ENCODE measurements at places on chromosomes 7 and 10.

DNA sequence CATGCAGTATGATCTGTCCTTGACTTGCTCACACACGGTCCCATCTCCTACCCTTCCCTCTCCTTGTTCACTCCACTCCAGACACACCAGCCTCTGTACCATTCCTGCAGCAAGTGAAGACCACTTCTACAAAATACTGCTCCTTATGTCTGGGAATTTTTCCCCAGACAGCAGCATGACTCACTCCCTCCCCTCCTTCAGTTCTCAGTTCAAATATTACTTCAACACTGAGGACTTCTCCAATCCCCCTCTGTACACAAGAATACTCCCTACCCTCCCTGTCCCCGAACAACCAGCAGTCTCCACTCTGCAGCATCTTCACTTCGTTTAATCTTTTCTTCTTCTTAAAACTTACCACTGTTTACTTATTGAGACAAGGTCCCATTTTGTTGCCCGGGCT, 474.0 kb downstream of the GPAM start:
- DNase-seq: no peak

GRCh38 chr10:108469940-108470339, 1305.4 kb upstream of the SORCS1 start:
- no peak for DNase-seq

DNA sequence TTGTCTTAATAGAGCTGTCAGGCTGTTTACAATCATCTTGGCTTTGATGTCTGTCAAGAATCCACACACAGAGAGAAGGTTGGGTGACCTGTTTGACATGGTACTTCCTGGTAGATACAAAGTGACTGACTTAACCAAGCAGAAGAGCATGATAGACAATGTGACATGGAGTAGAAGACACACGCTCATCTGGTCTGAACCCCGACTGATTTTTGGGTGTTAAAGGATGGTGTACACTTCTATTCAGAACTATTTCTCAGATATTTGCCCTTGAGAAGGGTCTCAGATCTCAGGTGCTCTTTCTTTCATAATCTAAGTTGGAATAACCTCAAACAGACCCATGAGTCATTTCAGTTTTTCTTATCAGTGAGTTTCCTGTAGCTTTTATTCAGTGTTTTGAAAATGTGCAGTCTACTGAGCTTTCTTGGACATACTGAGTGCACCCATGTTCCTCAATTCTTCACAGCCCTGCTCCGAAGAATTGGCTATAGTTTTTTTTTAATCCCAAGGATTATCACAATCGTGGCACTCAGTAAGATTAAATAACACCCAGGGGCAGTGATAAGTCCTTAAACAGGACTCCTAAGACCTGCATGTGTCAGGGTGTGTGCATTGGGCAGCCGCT, 46.4 kb upstream of the NXPH1 start:
- DNase-seq: no peak

GRCh38 chr7:54080525-54080924, 461.6 kb upstream of the VSTM2A start:
- DNase-seq: no peak

- DNase-seq: no peak
These were observed 265.5 kb upstream of the POT1 start for GRCh38 chr7:125195156-125195555.

GRCh38 chr7:94216944-94217461, 177.7 kb upstream of the COL1A2 start:
- DNase-seq: no peak

- no peak for DNase-seq
These were observed 38.6 kb upstream of the CNPY1 start for GRCh38 chr7:155584763-155585531.

DNA sequence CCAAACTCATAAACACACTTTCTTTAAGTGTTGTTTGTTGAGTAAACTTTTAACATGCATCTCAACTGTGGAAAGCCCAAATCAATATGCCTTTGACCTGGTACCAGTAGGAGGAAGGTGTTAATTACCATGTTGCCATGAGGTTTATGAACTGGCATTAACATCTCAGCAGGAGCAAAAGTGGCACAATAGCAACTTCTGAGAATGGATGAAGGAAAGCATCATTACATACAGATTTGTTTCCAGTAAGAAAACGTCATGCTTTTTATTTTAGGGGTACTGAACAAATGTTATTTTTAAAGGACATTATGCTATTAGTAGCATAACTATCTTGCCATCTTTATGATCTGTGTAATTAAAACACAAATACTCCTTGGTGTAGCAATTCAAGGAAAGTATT, 51.1 kb downstream of the ARMC3 start:
- no peak for DNase-seq

DNA sequence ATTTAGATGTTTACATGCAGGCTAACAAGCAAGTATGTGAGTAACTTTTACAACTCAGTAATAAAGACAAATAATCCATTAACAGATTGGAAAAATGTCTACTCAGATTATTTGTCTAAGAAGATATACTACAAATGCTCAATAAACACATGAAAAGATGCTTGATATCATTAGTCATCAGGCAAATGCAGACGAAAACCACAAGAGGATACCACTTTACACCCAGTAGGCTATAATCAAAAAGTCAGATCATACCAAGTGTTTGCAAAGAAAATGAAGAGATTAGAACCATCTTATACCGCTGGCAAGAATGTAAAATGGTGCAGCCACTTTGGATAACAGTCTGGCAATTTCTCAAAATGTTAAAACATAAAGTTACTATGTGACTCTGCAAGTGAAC, 84.1 kb downstream of the MALSU1 start:
- DNase-seq: no peak

- DNase-seq: no peak
These were observed 217.2 kb upstream of the HDAC9 start for GRCh38 chr7:18278316-18278715.

- DNase-seq: no peak
These were observed 714.1 kb upstream of the COBL start for GRCh38 chr7:52030722-52031121.

GRCh38 chr7:101099969-101100781, 14.9 kb downstream of the TRIM56 start:
- peak; percentile 100 for DNase-seq

GRCh38 chr10:120969219-120969645, 118.1 kb downstream of the WDR11 start:
- DNase-seq: peak; percentile 61

GRCh38 chr10:31262672-31263071, 56.3 kb upstream of the ZEB1 start:
- no peak for DNase-seq

DNA sequence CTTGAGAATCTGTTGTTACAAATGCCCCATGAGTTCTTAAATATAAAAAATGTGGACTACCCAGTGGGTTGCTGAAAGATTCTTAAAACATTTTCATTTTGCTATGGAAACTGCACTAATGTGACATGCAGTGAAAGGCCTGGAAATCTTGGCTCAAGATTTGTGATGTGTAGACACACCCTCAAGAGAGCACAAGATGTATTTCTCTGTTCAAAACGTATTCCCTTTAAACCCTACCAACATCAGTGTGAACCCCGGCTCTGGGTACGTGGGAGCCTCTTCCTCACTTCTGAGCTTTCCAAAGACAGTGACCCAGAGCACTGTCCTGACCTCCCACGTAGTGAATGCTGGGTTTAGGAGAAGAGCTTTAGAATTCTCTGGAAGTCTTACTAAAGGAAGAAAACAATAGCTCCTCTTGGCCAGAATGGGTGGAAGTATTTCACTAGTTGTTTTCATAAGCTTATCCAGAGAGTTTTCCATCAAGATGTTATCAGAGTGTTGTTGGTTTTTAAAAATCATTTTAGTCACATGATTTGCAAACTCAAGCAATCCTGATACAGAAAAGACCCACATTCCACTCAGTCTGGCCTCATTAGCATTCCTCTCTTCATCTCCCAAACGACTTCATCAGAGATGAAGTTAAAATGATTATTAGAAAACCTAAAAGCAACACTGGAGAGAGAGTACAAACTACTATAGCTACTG, 81.5 kb upstream of the AFAP1L2 start:
- no peak for DNase-seq

DNA sequence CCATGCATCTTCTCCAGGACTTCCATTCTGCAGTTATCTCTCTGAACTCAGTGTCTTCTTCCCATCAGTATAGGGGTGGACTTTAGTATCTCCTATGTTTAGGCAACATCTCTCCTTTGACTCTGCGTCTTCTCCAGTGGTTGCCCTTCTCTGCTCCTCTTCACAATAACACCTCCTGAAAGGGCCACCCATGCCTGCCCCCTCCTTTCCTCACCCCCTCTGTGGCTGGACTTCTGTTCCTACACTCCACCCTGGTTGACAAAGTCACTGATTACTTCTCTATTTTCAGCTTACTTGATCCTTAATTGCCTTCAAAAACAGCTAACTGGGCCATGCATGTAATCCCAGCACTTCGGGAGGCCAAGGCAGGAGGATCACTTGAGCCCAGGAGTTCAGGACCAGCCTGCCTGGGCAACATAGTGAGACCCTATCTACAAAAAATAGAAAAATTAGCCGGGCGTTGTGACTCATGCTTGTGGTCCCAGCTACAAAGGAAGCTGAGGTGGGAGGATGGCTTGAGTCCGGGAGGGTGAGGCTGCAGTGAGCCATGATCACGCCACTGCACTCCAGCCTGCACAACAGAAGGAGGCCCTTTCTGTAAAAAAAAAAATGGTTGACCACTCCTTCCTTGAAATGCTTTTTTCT, 13.7 kb downstream of the SRGN start:
- peak; percentile 64 for DNase-seq

GRCh38 chr10:128694168-128694850, 568.1 kb upstream of the MKI67 start:
- DNase-seq: no peak

- DNase-seq: no peak
These were observed 71.2 kb downstream of the DNMBP start for GRCh38 chr10:99938563-99938962.

DNA sequence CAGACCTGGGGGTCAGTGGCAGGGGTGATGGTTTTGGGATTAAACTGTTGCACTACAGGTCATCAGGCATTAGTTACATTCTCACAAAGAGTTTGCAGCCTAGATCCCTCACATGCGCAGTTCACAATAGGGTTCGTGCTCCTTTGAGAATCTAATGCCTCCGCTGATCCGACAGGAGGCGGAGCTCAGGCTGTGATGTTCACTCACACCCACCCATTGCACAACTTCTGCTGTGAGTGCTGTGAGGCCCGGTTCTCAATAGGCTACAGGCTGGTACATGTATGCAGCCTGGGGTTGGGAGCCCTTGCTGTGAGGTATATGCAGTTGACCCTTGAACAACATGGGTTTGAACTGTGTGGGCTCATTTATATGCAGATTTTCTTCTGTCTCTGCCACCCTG, 416.4 kb downstream of the GFRA1 start:
- DNase-seq: no peak

DNA sequence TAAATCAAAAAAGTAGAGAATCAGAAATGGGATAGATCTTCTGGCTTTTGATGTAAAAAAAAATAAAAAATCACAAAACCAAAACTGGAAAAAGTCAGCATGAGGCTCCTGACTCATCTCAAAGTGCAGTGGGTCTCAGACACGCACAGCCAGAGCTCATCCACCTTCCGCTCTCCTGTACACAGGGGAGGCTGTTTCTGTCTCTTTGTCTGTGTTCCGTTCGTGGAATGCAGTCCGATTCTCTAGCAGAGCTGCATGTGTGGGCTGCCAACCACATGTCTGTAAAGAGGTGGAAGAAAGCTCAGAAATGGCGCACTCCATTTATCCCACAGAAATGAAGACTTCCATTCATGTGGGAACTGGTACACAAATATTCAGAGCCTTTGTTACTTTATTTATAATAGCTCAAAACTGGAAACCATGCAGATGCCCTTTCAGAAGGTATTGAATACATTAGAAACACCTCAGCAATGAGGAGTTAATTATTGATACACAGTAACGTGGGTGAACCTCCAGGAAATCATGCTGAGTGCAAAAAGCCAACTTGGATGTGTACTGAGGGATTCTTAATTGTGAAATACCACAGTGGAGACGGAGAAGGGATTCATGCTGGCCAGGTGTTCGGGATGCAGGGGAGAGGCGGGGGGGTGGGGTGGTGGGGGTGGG, 123.3 kb downstream of the TRRAP start:
- DNase-seq: peak; percentile 33

GRCh38 chr10:32417911-32418547, 27.9 kb upstream of the CCDC7 start:
- no peak for DNase-seq

DNA sequence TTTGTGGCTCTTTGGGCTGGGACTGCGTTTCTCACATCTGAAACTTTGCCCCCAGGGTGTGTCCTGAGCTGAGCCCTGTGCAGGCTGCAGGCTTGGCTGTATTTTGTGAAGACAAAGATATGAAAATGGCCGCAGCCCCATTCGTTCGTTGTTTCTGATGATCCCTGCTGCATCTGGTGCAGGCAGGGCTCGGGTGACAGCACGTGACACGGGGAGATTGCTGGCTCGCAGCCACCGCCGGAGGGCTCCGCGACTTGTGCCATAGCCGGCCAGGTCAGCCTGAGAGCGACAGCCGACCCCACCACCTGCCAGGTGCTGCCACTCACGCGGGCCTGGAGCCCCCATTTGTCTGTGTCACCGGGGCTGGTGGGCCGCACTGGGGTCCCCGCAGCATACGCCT, 81.3 kb downstream of the ZRANB1 start:
- no peak for DNase-seq

- no peak for DNase-seq
These were observed 46.1 kb upstream of the SEPTIN7 start for GRCh38 chr7:35754741-35755140.

GRCh38 chr10:63467841-63468240, 2.1 kb upstream of the JMJD1C start:
- no peak for DNase-seq

DNA sequence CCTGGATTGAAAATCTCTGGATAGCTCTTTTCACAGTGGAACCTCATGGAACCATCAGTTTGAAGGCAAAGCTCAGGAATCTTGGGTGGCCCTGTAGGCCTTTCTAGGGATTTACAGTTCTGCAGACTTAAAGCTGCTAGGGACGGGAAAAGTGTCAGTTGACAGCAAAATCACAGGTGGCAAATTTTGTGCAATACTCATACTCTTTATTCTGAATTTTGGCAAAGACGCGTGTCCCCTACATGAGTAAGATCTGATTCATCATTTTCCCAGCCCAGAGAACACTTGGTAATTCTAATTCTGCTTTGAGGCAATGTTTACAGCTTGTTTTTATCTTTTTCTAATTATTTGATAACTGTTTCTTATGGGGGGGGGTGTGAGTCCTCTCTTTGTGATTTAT, 3.6 kb downstream of the LRRC17 start:
- DNase-seq: peak; percentile 33

GRCh38 chr10:600876-601659, 88.4 kb downstream of the DIP2C start:
- no peak for DNase-seq

- DNase-seq: no peak
These were observed 240.6 kb upstream of the KIAA1217 start for GRCh38 chr10:23968301-23968700.

DNA sequence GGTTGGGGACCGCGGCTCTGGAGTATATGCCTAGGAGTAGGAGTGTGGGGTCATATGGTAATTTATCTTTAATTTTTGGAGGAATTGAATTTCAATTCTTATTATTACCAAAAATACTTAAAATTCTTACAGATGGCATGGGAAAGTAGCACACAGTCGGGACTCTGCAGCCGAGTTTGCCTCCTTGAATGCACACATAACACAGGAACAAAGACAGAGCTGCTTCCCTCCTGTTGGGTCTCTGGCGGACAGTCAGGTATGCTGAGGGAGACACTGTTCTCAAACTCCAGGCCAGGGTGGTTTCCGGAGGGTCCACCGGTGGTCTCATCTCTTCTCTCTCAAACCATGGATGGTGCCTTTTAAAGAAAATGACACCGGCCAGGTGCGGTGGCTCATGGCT, 32.7 kb downstream of the GRIFIN start:
- no peak for DNase-seq
